Activated T-helper 1 cell treated with anti-CD3 and anti-CD28 coated beads, Interleukin-2, amount 50 U/mL, for 16 hours (primary cell): ENCODE measurements at places on chromosomes 4 and X.

DNA sequence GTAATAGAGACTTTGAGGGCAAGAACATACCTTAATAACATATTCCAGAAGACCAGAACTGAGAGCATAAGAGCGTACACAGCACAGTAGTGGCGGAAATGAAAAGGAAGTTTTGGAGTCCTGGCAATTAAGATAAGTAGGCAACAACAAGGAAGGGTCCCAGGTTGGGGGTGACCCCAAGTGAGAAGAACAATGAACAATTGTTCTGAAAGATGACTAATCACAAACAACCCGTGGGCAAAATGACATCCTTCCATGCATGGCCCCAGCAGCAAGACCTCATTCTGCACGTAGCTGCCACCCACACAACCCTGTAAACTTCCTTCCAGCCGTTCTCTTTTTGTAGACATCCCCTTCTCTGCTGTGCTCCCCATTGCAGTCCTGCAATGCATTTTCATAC, 384.4 kb upstream of the PABPC4L start:
- DNase-seq = no peak

DNA sequence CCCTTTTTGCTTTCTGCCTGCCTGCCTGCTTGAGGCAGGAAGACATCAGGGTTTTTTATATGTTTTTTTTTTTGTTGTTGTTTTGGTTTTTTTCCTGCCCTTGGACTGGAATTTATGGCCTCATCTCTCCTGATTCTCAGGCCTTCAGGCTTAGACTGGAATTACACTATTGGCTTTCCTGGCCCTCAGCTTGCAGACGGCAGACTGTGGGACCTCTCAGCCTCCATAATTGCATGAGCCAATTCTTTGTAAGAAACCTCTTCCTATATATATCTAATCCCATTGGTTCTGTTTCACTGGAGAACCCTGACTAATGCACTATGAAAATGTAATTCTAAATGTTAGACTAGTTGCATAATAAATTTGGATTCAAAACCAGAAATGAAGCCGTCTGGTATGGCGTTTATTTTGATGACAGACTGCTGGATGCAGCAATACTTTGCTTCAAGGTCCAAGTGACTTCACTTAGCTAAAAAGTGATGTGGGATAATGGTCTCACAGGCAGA, 59.0 kb downstream of the SEL1L3 start:
- DNase-seq = no peak

- DNase-seq = no peak
Observed at GRCh38 chr4:188018262-188018661, 22.7 kb downstream of the ZFP42 start.

GRCh38 chrX:106611317-106611678, 480 bp upstream of the RADX start:
- no peak for DNase-seq

GRCh38 chr4:48022192-48022799, 5.7 kb downstream of the NIPAL1 start:
- DNase-seq = no peak

DNA sequence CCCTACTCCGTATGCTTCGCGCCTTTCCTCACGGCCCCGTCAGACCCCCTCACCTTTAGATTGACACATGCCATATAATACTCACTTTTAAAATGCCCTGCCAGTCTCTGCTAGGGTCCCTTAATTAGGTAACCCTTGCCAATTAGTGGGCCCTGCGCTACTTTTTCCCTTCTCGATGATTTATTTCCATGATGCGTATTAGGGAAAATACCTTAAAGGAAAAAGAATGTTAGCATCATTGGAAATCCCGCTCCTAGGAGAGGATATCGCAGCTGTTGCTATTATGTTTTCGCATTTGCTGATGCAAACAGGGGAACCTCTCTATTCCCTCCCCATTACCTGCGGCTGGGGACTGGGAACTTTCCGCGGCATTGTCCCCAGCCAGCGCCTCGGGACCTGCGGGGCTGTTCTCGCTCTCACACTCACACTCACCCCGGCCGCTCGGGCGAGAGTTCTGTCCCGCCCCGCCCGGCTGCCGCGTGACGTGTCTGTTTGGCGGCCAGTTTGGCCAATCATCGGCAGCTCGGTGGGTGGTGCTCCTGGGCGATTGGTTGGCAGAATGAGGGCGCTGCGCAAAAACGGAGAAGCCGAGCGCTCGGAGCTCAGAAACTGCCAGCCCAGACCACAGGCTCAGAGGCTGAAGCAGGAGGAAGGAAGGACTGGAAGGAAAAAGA, at the start of gene PCDH10:
PCDH10 (plus strand) TSS at position 605 of the 674 bp plus-strand sequence. CDS start 847 bp downstream, outside the sequence.
- DNase-seq = no peak

- no peak for DNase-seq
Observed at GRCh38 chrX:143437439-143437838, 79.8 kb downstream of the SPANXN3 start.

DNA sequence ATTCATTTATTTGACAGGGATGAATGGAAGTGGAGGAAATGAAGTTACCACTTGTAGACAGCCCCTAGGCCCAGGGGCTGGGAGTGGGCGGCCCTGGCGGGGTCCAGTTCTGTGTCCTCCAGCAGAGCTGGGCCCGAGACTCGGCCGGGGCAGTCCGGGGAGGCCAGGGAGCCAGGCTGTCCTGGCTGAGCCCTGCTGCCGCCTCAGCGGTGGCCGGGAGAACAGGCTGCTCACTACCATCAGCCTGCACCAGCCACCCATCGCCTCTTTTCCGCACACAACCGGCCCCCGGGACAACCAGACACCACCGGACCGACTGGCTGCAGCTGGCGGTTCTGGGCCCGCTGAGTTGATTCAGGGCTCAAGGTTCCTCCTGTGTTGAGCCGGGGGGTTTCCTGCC, 25.6 kb downstream of the CLDN34 start:
- DNase-seq = no peak

DNA sequence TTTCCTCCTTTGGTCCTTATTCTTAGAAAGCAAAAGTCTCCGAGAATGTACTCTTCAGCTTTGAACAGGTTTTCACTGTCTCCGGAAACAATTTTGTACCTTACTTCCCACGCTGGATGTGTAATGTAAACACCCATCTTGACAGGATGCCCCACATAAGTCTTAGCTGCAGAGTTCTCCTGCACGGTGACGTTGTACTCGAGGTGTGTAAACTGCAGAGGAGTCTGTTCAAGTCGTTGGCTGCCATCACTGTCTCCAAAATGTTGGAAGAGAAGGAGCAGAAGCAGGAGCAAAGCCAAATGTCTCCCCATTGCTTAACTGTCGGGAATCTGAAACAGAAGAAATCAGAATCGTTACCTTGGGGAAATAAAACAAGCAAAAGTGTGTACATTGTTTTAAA, 14.1 kb downstream of the FAT1 start:
- no peak for DNase-seq

DNA sequence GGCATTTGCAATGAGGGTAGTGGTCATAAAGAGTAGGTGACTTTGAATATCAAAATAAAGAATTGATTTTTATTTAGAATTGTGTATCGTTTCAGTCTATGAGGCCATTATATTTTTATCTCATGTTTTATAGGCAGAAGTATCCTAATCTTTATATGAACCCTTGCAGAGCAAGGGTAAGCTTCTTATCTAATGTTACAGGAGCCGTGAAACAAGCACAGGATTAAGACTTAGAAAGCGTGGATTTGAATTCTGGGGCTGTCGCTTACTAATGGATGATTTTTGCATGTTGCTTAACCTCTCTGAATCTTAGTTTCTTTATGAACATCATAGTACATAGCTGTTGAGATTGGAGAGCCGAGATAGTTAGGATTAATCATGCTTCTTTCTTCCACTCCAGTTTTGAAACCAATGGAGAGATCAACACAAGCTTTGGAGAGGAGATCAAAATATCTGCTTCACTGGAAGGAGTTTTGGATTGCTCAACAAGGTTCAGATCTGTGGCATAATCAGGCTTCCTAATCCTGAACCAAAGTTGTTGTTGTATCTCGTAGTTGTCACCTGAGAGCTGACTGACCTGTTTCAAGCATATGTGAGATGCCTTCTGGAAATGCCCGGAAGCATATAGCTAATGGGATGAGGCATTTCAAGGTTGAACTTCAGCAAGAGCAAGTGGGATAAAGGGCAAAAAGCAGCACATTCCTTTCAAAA, 166.9 kb upstream of the GK2 start:
- no peak for DNase-seq

- no peak for DNase-seq
Observed at GRCh38 chr4:125070861-125071260, 243.9 kb upstream of the FAT4 start.

GRCh38 chr4:138226351-138226750, 15.8 kb downstream of the SLC7A11 start:
- no peak for DNase-seq

DNA sequence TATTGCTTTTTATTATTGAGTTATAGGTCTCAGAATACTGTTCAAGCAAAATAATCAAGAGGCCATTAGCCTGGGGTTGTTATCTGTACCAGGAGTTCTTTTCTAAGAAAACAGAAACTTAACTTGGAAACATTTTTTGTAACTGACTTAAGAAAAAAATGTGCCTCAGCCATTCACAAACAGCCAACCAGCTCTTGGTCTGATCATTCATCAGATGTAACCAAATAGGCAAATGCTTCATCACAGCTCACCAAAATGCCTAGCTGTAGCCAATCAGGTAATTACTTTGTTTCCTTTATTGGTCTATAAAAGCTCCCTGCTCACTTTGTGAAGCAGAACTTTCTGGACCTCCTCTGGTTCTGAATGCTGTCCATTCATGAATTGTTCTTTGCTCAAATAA, 387.7 kb downstream of the FAT4 start:
- DNase-seq = no peak
